H7 (cell line): ENCODE measurements at places on chromosomes 16 and 17.

DNA sequence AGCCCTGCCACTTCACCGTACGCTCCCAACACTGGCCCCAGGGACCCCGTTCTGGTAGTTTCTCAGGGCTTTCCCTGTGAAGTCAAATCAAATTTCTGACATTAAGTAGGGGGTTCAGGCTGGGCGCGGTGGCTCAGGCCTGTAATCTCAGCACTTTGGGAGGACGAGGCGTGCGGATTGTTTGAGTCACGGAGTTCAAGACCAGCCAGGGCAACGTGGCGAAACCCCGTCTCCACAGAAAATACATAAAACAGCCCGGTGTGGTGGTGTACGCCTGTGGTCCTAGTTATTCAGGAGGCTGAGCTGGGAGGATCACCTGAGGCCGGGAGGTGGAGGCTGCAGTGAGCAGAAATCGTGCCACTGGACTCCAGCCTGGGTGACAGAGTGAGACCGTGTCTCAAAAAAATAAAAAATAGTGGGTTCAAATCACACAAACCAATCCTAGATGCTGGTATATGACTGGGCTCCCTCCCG lies 632 bp downstream of the CYBC1 start:
- DNase-seq: no peak

DNA sequence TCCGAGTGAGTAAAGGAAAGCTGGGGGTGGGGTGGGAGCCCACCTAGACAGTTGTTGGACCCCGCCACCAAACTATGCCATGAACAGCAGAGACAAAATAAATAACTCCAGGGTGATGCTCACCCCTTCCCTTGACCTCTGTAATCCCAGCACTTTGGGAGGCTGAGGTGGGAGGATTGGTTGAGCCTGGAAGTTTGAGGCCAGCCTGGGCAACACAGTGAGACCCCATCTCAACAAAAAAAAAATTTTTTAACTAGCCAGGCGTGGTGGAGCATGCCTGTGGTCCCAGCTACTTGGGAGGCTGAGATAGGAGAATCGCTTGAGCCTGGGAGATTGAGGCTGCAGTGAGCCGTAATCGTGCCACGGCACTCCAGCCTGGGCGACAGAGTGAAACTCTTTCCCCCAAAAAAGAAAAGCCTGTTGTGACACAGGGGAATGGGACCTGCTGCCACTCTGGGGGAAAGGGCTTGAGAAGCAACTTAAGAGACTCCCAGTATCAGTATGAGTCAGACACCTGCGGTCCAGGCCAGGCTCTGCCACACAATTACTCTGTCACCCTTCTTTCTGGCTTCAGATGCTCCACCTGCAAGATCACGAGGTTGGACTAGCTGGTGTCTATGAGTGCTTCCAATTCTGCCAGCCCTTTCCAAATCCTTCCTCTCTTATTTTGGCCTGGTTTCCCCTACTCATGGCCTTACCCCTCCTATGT lies 5.0 kb downstream of the SGCA start:
- no peak for DNase-seq

DNA sequence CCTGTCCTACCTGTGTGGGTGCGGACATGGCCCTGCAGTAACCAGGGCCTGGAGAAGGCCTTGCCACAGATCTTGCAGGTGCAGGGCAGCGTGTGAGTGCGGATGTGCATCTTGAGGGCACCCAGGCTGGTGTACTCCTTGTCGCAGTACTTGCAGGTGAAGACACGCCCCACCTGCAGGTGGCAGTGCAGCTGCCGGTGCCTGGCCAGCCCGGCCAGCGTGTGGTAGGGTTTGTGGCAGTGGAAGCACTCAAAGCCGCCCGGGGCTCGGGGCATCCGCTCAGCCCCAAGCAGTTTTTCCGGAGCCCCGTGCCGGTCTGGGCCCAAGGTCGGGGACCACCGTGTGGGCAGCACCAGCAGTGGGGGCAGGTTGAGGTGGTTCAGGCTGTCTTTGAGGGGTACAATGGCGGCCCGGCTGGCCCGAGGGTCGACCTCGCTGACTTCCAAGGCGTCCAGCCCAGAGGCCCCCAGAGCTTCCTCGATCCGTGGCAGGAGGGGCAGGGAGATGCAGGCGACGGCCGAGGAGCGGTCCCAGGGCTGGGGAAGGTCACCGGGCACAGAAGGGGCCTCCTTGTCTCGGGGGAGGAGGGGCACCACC lies 5.1 kb downstream of the SNAI3 start:
- DNase-seq: peak; percentile 95

GRCh38 chr17:48541577-48542113 lies 3.3 kb downstream of the HOXB2 start:
- peak; percentile 82 for DNase-seq

DNA sequence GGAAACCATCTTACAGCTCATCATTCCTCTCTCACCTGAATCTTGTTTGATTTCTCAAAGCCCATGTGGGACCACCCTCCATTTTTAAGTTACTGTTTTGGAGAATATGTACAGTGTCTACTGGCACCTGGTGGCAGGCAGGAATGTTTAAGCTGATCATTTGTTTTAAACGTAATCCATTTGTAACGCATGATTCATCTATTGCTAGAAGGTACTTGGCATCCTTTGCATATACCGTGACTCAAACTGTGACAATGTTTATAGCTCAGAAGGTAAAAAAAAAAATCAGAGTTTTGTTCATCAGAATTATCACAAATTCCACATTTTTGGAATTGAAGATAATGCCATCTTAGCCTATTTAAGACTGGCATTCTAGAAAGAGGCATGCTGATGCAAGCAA lies 1007.5 kb upstream of the EEF2KMT start:
- no peak for DNase-seq

GRCh38 chr17:17156511-17156910 lies 49.6 kb downstream of the PLD6 start:
- DNase-seq: no peak

DNA sequence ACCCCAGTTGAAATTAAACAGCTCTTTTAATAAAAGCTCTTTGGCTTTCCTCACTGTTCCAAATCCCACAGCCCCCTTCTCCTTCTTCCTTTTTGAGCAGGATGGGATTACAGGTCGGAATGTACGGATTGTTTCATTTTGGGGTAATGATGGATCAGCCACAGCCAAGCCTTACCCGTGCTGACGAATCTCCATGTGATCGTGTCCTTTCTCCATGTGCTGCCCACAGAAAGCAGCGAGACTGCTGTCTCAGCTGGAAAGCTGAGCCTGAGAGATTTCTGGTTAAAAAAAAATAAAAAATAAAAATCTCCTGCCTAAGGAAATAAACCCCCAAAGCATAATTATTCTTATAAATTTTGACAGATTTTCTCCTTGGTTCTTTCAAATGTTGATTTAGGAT lies 276.6 kb downstream of the CPPED1 start:
- DNase-seq: no peak

DNA sequence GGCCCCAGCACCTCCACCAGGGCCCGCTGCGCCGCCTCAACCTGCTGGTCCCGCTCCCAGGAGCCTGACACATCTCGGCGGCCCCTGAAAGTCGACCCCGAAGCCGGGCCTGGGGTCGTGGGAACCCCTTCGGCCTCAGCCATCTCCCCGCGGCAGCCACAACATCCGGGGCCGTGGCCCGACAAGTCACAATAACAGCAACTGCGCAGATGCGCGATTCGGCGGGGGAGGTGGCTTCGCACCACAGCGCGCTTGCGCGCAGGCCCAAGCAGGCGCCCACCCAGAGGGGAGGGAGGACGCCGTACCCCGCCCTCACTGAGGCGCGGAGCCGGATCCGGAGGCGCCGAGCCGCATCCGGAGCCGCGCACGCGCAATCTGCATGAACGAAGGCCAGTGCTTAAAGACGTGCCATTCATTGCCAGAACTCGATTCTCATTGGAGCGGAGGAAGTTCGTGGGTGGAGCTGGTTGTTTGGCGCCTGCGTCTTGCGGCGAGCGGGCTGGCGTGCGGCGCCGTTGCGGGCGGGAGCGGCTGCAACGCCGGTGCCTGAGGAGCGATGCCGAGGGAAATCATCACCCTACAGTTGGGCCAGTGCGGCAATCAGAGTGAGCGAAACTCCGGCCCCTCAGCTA lies at the start of the genes RETREG3 and TUBG1:
TSS of gene RETREG3 (minus strand) at position 193 of the 632 bp plus-strand sequence. CDS start at position 143, 50 bp downstream.
TSS of gene TUBG1 (plus strand) at position 502 of the 632 bp plus-strand sequence. CDS start at position 557, 55 bp downstream.
- peak; percentile 100 for DNase-seq

GRCh38 chr16:23666571-23667354 lies 11.9 kb upstream of the PLK1 start:
- DNase-seq: no peak

- peak; percentile 74 for DNase-seq
Measured at GRCh38 chr16:49854188-49854795, 1.6 kb downstream of the ZNF423 start.

GRCh38 chr16:14511800-14512135 lies 118.3 kb downstream of the PARN start:
- no peak for DNase-seq

DNA sequence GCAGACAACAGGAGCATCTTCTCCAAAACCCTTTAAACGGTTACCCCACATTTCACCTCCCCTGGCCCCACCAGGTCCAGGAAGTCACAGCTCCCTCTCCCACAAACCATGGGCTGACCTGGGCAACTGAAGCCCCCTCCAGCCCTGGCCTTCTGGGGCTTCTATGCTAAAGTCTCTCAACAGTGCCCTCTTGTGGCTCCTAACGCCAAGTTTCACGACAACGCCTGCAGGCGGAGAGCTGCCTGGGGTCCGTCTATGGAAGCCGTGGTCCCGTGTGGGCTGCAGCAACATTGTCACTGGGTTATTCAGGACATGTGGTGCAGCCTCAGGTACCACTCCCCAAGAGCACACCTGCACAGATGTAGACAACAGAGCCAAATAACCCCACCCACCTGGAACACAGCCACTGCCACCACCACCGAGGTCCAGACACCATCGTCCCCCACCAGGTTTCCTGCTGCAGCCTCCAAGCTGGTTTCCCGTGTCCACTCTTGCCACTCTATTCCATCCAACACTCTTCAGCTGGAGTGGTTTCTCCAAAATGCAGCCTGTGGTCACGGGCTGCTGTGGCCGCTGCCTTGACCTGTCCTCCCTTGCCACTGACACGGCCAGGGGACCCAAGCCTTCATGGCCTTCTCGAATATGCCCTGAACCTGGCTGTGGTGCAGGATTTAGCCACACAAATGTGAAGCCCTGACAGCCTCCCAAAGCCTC lies 19.1 kb downstream of the C16orf95 start:
- peak; percentile 93 for DNase-seq

- no peak for DNase-seq
Measured at GRCh38 chr16:22857296-22858025, 43.5 kb downstream of the HS3ST2 start.

DNA sequence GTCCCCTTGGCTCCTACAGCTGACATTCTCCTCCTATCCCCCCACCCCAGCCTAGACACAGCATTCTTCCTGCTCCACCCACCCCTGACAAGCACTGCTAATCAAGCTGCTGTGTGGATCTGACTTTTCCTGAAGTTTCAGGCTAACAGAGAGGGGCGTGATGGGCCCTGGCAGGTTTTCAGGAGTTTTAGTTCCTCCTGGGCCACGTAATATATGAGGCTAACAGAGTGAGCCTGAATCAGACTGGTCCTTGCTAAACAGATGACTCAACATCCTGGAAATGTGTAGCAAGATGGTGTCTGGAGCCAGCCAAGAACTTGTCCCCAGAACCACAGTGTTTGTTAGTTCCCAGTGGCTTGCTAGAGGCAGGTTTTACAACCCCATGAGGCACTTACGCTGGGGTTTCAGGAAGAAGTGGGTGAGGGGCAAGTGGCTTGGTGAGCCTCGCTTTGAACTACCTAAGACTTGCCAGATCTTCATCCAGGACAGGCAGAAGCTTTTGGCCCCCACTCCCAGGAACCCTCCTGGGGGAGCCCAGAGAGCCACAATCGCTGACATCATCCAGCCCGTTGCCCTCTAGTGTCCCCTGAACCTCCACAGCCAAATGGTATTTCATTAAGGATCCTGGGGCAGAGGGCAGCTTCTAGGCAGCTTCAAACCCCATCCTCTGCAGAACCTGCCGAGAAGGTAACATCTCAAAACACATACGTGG lies 15.9 kb downstream of the TMEM92 start:
- no peak for DNase-seq

GRCh38 chr17:82444941-82445521 lies 5.5 kb downstream of the CYBC1 start:
- no peak for DNase-seq

DNA sequence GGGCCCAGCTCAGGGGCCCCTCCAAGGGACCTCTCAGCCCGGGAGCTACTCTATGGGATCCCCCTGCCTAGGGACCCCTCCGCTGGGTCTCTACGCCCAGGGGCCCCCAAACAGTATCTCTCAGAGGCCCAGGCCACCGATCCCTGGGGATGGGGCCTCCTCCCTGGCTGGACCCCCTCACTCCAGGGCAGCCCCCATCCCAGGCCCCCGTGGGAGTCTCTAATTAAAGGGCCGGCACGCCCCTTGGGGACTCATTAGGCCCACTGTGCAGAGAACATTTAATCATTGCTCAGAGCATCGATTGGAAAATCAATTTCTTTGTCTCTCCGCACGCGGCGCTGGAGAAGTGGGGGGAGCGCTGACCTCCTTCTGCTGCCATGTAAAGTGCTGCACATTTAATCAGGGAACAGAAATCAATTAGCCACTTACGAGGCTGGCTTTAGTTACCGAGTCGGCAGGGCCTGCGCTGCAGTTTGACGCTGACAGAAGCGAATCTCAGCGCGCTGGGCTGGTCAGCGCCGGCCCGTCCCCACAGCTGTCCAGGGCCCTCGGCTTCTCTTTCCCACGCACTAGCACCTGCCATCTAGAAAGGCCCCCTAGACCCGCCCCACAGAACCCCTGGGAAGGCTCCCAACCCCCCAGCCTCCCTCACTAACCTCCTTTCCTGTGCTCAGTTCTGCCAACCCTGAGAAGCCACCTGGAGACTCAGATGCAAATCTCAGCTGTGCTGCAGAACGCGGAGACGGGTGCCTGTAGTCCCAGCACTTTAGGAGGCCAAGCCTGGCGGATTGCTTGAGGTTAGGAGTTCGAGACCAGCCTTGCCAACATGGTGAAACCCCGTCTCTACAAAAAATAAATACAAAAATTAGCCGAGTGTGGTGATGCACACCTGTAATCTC lies 20.2 kb upstream of the C1QL1 start:
- DNase-seq: peak; percentile 80

DNA sequence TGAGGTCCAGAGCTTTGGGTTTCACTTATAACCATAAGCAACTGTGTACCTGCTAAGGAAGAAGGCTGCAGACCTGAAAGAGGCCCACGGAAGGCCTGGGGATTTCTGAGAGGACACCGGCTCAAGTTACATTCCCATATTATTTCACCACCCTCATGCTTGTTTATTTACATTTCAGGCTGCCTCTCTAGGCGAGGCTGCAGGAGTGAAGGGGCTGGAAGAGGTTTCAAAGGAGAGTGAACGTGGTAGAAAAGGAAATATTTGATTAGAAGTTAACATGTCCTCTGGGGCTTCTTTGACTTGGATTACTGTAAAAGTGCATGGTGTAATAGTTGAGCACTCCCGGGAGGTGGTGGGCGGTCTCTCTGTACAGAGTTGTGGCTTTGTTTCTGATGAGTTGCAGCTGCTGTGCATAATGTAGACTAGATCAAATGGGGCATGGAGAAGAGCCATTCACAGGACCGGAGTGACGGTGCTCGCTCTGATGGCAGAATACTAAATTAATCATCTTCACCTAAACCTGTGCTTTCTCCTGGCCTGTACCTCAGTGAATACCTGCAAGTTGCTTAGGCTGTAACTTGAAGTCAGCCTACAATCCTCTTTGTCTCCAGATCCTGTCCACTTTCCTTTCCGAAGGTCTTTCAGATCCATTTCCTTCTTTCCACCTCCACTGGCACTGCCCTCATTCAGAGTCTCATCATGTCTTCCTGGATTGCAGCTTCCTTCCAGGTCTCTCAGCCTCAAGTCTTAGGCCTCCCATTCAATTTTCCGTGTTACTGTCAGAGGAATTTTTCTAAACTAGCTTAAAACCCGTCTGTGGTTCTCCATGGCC lies 1.9 kb upstream of the CPD start:
- no peak for DNase-seq

- no peak for DNase-seq
Measured at GRCh38 chr17:57399690-57400089, 143.4 kb downstream of the MSI2 start.

GRCh38 chr17:16352303-16352666 lies 984 bp downstream of the CENPV start:
- peak; percentile 86 for DNase-seq

- DNase-seq: no peak
Measured at GRCh38 chr16:75075688-75076268, 40.8 kb downstream of the LDHD start.
